Myocyte (in vitro differentiated cells): ENCODE measurements at places on chromosomes 6 and 20.

DNA sequence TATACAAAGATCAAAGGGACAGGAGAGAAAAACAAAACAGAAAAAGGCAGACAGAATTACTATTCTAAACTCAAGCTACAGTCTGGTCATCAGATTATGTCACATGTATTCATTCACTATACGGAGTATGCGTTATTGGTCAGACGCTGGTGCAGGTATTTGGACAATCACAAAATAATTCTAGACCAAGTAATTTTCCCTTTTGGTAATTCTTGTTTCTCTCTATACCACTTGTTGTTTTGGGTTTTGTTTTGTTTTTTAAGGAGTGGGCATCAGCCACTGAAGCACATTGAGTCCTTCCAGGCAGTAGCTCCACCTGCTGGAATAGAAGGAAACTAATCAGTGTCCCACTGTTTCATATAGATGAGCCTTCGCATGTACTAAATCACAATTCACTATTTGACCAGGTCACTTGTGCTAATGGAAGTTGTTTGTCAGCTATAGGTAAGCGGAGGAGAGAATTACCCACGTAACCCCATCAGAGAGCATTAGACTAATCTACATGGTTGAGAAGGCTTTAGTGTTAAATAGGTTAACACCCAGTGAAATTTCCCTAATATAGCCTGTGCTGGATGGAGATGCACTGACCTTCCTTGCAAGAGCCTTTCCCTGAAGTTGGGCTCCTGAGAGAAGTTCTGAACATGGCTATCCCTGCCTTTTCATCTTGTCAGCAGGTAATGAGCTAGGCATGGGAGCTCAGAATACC, 77.9 kb downstream of the TNFAIP3 start:
- peak; percentile 61 for DNase-seq

- no peak for DNase-seq
Measured at GRCh38 chr6:36968266-36968977, 13.9 kb downstream of the PI16 start.

- peak; percentile 99 for DNase-seq
Measured at GRCh38 chr6:18155150-18155863, at the start of gene KDM1B. Gene KDM1B, plus strand, starts transcription at chr6:18155422. Its CDS starts 4,474 bp downstream, at chr6:18159896.

GRCh38 chr6:21070620-21071019, 522.9 kb upstream of the SOX4 start:
- DNase-seq: no peak

GRCh38 chr6:74167511-74167910, 471.5 kb downstream of the CD109 start:
- DNase-seq: no peak

GRCh38 chr6:108528878-108529277, 31.8 kb upstream of the FOXO3 start:
- DNase-seq: no peak

GRCh38 chr6:20159781-20160540, 52.3 kb downstream of the MBOAT1 start:
- peak; percentile 18 for DNase-seq

DNA sequence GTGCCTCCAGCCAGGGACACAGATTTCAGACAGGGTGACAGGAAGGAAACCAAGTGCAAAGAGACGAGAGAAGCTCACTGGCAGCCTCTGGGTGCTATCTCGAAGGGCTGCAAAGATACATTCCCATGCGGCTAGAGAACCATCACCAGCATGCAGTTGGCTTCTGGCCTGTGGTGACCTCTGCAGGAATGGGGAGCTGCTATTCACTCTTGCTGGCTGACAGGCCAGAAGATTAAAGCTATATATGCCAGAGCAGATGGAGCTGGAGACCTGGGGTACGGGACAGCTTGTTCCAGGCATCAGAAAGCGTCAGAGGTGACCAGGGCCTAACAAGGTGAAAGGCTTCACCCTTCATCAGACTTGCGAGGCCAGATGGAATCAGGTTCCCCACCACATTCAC, 20.0 kb downstream of the MAP1LC3A start:
- DNase-seq: peak; percentile 29

- no peak for DNase-seq
Measured at GRCh38 chr20:41935259-41935791, 317.1 kb upstream of the CHD6 start.

DNA sequence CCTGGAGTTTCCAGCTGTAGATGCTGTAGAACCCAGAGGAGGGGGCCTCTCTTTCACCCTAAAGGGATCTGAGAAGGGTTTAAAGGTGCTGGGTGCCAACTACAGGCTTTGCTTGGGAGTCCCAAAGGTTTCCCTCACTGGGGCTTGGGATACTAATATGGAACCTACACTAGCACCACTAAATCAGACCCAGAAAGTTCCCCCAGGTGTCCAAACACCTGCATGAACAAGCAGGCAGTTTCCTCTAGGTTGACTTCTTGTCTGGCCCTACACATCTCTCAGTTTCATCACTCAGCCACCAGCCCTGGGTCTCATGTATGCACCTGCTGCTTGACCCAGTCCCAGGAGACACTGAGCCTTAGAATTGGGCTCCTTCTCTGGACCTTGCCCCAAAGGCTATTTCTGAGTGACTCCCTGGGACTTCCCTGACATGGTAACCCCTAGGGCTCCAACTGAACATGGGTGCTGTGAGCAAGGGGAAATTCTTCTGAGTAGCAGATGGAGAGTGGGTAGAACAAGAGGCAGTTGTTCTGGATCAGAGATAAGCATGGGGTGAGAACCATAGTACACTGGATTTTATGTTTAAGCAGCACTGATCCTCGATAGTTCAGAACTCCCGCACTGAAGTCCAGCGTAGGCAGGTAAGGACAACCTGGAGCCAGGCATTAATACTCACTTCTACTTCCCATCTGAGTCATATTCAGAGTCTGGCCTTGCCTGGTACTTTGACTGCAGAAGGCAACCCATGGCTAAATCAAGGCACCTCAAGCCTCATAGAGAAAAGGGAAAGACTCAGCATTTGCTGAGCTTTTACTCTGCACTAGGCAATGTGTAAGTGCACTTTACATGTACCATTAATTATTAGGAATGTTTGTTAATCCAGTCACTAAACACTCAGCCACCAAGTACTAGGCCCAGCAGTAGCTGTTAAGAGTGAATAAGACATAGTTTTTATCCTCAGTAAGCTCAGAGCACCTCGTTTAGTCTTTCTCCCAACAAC, 16.8 kb downstream of the BCL2L1 start:
- no peak for DNase-seq

DNA sequence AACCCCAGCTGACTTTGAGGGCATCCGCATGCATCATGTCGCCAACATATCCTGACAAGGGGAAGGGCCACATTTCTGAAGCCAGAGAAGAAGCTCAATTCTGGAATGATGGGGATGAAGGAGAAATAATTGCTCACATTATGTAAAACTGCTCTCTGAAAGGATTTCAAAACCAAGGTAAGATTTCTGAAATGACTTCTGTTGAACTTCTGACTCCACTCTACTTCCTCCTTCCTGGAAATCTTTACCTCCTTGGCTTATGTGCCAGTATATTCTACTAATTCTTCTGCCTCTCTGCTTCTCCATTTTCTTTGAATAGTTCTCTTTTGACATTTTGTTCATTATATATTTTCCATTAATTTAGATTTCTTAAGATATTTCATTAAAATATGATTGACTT, 31.9 kb downstream of the HLA-DPB1 start:
- no peak for DNase-seq

DNA sequence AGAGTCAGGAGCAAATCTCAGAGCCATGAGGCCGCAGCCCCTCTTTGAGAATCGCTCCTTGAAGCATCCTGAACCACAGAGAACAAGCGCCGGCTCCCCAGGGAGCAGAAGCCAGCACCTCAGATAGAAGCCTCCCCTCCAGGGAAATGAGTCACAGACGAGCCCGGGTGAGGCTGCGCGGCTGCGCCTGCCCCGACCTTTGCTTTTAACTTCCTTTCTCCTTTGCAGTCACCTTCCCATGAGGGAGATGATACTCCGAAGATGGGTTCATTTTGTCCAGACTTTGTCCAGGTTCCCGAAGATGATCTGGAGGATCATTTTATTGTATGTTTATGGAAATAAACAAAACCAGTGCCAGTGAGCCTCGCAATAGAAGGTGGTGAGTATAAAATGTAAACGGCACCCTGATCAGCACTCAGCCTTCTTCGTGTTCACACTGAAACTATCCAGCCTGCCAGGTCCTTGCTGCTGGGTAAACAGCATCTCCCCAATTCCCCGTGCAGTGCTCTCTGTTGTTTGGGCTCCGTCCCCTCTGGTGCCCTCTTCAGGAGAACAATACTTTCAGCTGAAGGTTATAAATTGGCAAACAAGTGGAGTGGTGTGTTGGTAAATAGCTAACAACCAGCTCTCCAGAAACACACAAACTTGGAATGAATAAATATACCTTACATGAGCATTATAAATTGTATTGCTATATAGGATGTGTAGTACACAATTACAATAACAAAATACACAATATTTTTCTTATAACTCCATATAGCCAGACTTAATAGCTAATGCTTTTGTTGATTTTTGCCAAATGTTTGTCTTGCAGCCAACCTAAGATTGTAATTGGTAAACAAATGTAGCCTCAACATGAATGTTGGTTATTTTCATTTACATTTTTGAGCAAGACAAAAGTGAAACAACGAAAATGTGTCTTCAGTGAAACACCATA, 41.4 kb upstream of the TMEM181 start:
- DNase-seq: peak; percentile 87

DNA sequence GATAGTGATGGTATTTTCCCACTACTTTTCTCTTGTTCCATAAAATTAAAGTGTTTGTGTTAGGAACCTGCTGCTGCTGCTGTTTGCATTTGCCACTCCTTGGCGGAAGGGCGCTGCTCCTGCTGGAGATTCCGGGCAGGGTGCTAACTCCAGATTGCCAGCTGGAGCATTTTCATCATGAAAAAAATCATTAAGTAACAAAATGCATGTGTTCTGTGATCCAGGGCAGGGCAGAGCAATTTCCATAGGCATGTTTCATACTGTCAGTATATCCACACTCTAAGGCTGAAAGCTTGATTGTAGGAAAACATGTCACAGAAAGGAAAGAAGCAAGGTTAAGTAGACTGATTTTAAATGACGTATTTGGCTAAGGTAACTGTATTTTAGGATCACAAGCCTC, 24.0 kb downstream of the PBOV1 start:
- DNase-seq: no peak

- no peak for DNase-seq
Measured at GRCh38 chr6:353642-354614, 37.6 kb upstream of the IRF4 start.

DNA sequence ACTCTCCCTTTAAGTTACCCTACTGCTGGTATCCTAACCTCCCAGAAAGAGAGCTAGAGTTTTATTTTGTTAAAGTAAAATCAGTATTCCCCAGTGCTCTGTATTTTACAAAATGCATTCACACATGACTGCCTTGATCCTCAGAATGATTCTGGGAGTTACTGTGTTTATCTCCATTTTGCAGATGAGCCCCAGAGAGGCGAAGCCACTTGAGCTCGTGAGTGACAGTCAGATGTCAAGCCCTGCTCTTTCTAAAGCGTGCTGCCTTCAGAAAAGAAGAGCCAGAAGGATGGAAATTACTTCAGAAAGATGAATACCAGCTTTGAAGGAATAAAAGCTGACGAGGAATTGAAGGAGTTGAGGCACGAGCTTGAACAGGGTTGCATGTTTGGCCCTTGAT, 14.1 kb upstream of the OSER1 start:
- no peak for DNase-seq

GRCh38 chr6:165119231-165120020, 190.0 kb downstream of the C6orf118 start:
- DNase-seq: peak; percentile 74

DNA sequence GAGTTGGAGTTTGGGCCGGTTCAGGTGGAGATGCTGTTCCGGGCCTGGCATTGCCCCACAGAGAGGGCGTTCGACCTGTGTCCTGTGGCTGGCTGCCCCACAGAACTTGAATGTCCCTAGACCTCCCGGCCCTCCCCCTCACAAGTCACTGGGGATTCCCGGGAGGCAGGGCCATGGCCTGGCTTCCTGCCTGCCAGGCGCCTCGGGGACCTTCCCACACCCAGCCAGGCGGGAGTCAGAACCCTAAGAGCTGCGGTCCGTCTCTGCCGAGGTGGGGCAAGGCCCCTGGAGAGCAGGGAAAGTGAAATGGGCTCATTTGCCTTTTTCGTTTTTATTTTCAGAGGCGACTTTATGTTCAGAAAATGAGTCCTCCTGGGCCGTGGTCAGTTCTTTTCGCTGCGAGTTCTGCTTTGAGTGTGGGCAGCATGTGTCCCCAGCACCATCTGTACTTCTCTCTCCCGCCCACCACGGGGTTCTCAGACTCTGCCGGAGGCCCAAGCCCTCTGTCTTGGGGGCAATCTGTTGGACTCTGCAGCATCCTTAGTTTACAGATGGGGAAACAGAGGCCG, 8.5 kb downstream of the RBM38 start:
- DNase-seq: no peak

DNA sequence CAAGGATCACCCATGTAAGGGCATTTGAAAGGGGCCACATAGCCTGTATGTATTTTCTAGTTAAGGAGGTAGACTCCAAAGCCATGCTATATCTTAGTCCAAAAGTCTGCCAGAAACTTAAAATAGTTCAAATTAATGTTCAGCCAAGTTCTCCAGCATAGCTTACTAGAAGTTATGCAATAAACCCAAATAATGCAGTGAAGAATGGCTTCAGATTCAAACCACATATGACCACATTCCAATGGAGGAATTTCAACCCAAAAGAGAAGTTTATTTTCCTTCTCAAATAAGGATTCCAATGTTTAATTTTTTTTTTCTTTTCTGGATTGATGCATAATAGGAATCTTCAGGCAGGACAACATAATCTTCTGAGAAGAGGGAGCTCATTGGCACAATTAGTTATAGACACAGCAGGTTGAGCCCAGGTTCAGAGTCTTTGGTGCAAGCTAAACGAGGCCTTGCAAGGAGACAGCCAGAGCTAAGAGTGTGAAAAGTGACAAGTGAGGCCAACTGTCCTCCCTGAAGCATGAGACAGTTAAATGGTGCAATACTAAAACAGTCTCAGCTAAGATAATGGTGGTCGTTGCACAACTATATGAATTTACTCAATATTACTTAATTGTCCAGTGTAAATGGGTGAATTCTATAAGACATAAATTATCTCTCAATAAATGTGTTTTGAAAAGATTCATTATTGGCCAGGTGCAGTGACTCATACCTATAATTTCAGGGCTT, 598.8 kb upstream of the CDH4 start:
- DNase-seq: no peak

GRCh38 chr20:49846206-49846807, 33.7 kb downstream of the SLC9A8 start:
- DNase-seq: peak; percentile 74

GRCh38 chr6:163954088-163954775, 539.7 kb downstream of the QKI start:
- DNase-seq: no peak

GRCh38 chr20:44552950-44553908, 29.1 kb upstream of the PKIG start:
- peak; percentile 68 for DNase-seq

GRCh38 chr6:110628330-110628729, 151.9 kb upstream of the SLC22A16 start:
- no peak for DNase-seq

- no peak for DNase-seq
Measured at GRCh38 chr20:21936720-21937380, 231.4 kb downstream of the PAX1 start.

- peak; percentile 58 for DNase-seq
Measured at GRCh38 chr6:159106627-159107241, 61.9 kb upstream of the TAGAP start.
